ENCODE measurements at places on chromosomes 1 and 21.

GRCh38 chr1:186210258-186210657, 164.8 kb downstream of the TPR start:
- no peak for DNase-seq

GRCh38 chr1:237873487-237874211, 17.1 kb downstream of the ZP4 start:
- DNase-seq, result no peak

DNA sequence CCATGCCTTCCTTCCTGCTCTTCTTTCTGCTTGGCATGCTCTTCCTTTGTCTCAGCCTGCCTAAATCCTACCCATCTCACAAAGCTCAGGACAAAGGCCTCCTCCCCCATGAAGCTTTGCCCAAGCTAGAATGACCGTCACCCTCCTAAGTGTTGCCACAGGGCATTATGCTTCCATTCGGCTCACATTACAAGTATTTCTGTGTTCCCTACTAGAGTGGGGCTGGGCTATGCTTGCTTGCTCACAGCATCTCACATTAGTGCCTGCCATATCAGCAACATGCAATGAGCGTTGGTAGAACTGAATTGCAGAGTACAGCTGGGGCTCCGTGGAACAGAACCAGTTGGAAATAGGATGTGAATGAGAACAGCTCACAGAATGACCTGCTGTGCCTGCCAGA, 82.8 kb downstream of the CD58 start:
- DNase-seq, result no peak

GRCh38 chr21:39712976-39713375, 32.0 kb upstream of the IGSF5 start:
- no peak for DNase-seq

DNA sequence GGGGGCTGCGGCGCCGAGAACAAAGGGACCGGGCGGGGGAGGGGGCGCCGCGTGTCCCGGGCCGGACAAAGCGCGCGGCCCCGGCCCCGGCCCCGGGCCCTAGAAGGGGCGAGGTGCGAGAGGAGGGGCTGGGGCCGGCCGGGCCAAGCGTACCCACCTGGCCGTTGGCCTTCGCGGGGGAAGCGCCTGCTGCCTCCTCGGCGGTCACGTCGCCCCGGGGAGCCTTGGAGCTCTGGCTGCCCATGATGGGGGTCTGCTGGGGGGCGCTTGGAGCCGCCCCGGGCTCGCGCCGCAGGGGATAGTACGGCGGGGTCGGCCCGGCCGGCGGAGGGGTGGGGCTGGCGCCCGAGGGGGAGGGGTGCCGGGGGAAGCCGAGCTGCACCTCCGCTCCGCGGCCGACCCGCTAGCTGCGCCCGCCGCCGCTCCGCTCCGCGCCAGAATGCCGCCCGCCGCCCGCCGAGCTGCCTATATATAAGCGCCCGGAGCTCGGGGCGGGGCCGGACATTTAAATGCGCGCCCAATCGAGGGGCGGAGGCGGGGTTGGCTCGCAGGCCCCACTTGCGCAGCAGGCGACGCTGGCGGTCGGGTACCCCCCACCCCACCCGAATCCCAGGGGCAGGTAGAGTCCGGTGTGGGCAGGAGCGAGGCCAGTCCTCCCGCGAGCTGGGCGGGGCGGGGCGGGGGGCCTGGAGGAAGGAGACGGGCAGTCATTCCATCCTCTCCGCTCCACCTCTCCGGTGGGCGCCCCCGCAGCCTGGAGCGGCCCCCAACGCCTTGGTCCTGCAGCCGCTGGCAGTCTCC, at the start of gene MARCKSL1:
TSS of gene MARCKSL1 (minus strand) at position 444 of the 801 bp plus-strand sequence. CDS start at position 244, 200 bp downstream.
- DNase-seq, result no peak

DNA sequence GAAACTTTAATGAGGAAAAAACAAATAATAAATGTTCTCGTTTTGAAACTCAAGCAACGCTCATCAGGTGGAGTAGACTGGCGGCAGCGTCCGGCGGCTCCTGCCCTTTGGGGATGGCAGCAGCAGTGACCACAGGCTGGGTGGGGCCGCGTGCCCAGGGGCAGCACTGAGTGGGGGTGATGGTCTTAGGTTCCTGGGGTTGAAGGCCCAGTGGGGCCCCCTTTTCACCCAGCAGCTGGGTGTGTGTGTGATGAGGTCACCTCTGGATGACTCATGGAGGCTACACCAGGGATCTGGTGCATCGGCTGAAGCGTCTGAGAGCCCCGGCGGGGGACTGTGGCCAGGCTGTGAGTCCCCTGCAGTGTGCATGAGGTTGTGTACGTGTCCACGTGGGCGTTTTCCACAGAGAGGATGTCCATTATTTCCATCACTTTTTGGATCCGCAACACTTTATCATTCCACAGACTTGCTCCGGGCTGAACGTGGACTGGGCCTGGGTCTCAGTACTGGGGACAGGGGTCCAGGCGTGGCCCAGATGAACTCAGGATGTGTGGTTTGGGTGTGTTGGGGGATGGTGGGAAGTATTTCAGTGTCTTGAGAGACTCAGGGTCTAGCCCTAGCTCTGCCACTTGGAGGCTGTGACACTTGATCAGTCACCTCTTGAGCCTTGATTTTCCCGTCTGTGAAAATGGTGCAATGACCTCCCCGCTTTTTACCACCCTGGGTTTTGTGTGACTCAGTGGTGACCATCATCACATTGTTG, 25.6 kb downstream of the LDLRAP1 start:
- no peak for DNase-seq

DNA sequence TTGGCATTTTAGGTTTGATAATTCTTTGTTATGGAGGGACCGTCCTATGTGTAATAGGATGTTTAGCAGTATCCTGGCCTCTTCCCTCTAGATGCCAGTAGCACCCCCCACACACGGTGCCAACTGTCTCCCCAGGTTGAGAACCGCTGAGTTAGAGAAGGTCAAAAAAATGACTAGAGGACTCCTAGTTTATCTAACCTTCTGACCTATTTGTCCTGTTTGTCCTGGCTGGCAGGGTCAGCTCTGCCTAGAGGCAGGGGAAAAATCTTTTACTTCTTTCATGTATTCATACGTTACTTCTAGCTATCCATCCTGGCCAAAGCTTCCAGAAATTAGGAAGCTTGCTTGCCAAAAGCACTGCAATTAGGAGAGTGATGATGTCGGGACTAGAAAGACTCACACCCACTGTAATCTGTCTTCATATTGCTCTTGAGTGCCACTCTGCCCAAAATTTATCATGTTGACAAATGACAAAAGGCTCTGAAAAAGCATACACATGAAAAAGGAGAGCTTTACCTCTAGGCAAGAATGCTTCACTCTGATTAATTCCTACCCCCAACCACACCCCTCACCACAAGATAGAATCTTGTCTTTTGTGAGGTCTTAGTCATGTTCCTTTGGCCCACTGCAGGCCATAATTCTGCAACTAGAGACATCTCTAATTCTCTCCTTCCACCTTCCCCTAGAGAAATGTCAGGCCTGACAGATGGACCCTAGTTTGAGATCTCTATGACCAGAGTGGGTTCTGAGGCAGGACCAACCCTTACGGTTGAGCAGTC, 14.4 kb upstream of the AKR1A1 start:
- DNase-seq, result no peak

DNA sequence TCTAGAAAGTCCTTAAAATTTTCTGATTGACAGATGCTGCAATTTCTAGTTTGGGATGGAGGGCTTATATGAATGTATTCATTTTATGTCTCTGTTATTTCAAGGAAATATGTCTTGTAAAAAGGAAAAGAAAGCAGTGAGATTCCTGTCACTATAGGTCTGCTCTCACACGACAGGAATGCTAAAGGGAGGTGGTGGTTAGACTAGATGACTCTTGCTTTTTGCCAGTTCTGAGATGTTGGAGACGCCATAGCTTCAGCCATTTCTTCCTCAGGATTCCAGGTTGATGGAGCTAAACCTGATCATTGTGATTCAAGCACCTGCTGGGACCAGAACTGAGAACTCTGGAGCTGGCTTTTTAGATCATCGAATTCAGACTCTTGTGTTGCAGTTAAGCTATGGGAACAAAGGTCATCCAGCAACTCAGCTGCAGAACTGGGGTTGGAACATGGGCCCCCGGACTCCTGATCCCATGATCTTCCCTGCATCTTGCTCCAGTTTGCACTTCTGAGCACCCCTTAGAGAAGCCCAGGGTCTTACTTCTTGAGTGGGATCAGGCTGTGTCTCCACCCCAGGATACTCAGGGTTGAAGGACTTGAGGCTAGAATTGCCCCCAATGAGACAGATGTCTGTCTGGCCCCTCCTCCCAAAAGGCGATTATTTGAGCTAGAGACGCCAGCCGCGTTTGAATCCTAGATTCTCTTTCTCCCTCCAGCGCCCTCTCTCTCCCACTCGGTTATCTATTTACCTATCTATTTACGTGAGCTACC, 46.7 kb upstream of the FOXO6 start:
- DNase-seq, result no peak

GRCh38 chr1:203500279-203500678, 6.3 kb downstream of the OPTC start:
- DNase-seq, result no peak

GRCh38 chr1:42676534-42677087, 5.6 kb upstream of the YBX1 start:
- DNase-seq, result no peak

- no peak for DNase-seq
Observed at GRCh38 chr1:86695400-86695799, 9.0 kb upstream of the SH3GLB1 start.

- no peak for DNase-seq
Observed at GRCh38 chr1:179888071-179888470, 6.0 kb downstream of the TOR1AIP1 start.

DNA sequence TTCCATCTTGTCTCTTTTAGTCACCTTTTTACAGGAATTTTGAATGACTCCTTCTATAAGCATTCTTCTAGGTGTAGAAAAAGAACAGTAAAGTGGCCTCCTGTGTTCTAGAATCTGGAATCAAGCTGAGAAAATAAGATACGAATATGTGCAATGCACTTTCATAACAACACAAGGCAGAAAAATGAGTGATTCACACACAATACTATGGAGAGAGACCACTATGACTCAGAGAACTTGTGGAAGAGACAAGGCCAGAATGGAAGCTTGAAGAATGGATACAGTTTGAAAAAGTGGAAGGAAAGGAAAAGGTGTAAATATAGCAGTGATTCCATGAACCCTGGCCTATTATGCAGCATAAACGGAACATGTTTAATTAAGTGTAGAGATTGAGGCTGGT, 57.1 kb upstream of the SAMSN1 start:
- no peak for DNase-seq

DNA sequence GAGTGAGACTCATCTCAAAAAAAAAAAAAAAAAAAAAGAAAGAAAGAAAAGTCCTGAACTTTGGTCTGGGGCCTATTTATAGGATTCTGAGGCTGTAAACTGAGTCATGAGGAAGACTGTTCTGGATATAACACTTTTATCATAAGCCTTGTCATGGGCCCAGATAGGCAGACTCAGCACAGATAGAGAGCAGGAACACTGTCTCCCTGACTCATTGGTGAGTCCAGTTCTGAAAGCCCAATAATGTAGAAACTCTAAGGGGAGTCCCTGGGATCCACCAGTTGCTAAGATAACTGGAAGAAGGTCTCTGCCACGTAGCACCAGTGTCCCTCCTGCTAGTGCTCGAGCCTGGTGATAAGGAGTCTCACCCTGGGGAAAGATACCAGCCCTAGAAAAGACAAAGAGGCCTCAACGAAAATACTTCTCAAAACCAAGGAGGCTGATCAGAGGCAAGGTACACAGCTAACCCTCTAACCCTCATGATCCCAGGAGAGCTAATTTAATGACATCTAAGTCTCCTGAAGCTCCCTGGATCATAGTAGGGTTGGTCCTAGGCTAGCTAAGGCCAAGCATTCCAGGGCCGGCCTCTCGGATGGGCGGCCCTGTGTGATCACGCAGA, 43.5 kb downstream of the LPAR3 start:
- no peak for DNase-seq

- no peak for DNase-seq
Observed at GRCh38 chr1:233004451-233004850, 54.0 kb downstream of the NTPCR start.

All from cortex of kidney (tissue), 1 donor.